ENCODE measurements at places on chromosomes 12 and 14. TPM values are rescaled to one million over a fixed set of nuclear protein-coding genes. Genes with fewer than 3 reads are reported as not detected.

- DNase-seq, result no peak
- no peak overlapping the region for H3K4me3 ChIP-seq
- H3K27me3 ChIP-seq, result peaks cover 13% of the 10 kb centered on the region
- no peaks in the 10 kb centered on the region for H3K4me1 ChIP-seq
- H3K36me3 ChIP-seq, result no peaks in the 10 kb centered on the region
- no peak overlapping the region for H3K27ac ChIP-seq
These were observed 16.5 kb upstream of the FIGNL2 start for GRCh38 chr12:51864833-51865670.

GRCh38 chr12:41365653-41366171 lies 177.6 kb downstream of the PDZRN4 start:
- no peak overlapping the region for H3K4me3 ChIP-seq
- H3K4me1 ChIP-seq, result no peaks in the 10 kb centered on the region
- no peak overlapping the region for H3K27ac ChIP-seq

- no peak overlapping the region for H3K4me3 ChIP-seq
- no peaks in the 10 kb centered on the region for H3K36me3 ChIP-seq
- H3K27ac ChIP-seq, result no peak overlapping the region
- H3K27me3 ChIP-seq, result no peaks in the 10 kb centered on the region
- DNase-seq, result no peak
These were observed 102.9 kb downstream of the RASSF9 start for GRCh38 chr12:85733221-85733840.

DNA sequence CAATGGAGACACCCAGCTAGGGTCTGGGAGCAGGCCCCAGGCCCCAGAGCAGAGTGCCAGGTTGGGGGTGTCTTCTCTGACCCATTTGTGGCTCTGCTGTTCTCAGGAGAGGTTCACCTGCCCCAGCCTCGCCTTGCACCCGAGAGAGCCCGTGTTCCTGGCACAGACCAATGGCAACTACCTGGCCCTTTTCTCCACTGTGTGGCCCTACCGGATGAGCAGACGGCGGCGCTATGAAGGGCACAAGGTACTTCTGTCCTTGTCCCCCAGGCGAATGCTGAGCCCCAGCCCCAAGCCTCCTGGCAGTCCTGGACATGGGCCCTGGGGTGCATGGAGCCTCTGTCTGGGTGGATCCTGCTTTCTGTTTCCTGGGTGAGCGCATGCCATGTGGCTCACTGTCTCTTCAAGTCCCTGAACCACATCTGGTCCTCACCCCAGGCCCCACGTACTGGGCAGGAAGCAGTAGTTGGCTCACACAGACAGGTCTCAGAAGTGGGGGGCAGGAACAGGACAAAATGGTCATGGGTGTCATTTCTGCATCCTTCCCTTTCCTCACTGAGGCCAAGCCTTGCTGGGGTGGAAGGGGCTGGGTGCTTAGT lies 58.2 kb downstream of the BEGAIN start:
- DNase-seq, result no peak
- H3K36me3 ChIP-seq, result no peaks in the 10 kb centered on the region
- no peak overlapping the region for H3K4me3 ChIP-seq
- no peaks in the 10 kb centered on the region for H3K27me3 ChIP-seq
- no peak overlapping the region for H3K27ac ChIP-seq
- no peaks in the 10 kb centered on the region for H3K4me1 ChIP-seq

GRCh38 chr12:40208707-40209446 lies 15.9 kb upstream of the LRRK2 start:
- no peak for DNase-seq
- no peak overlapping the region for H3K27ac ChIP-seq
- peaks cover 1% of the 10 kb centered on the region for H3K27me3 ChIP-seq
- no peak overlapping the region for H3K4me3 ChIP-seq

DNA sequence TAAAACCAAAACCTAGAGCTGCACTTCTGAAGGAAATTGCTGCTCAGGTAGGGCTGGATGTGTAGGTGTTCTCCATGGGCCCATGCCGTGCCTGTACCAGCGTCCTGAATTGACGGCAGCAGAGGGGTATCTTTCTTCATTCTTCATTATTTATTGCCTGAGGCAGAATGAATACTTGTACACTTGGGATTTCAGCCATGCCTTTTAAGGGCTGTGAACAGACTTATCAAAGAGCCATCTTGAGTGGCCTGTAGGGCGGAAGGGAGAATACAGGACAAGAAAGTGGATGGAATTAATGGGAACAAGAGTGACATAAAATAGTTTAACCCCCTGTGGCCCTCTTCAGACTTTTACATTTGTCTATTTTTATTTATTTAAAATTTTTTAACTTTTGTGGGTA lies 61.4 kb downstream of the RASSF3 start:
- DNase-seq, result no peak
- H3K27me3 ChIP-seq, result peaks cover 30% of the 10 kb centered on the region
- H3K36me3 ChIP-seq, result no peaks in the 10 kb centered on the region
- H3K4me1 ChIP-seq, result peaks cover 92% of the 10 kb centered on the region

GRCh38 chr14:68464711-68465110 lies 328.2 kb downstream of the ZFP36L1 start:
- no peak overlapping the region for H3K27ac ChIP-seq
- H3K36me3 ChIP-seq, result no peaks in the 10 kb centered on the region
- no peak overlapping the region for H3K4me3 ChIP-seq
- H3K4me1 ChIP-seq, result peaks cover 20% of the 10 kb centered on the region
- DNase-seq, result no peak

DNA sequence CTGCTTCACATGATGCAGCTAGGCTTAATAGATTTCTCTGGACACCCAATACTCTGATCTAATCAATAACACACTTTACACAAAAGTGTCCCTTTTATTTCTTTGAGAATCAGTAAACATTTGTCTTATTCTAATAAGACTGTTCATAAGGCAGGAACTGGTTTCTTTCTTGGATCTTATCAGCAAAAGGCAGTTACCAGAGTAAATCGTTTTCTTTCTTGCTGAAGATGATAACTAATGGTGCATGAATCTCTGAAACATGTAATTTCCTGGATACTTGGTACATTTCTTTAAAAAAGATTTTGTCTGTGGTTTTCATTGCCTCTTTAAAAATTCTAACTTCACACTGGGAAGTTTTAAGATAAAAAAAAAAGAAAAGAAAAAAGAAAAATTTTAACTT lies 39.6 kb downstream of the WIF1 start:
- H3K27me3 ChIP-seq, result peaks cover 13% of the 10 kb centered on the region
- no peaks in the 10 kb centered on the region for H3K36me3 ChIP-seq
- H3K27ac ChIP-seq, result no peak overlapping the region
- H3K4me1 ChIP-seq, result no peaks in the 10 kb centered on the region

- peaks cover 2% of the 10 kb centered on the region for H3K27me3 ChIP-seq
- no peaks in the 10 kb centered on the region for H3K4me1 ChIP-seq
- H3K27ac ChIP-seq, result no peak overlapping the region
These were observed 35.5 kb downstream of the DCAF4 start for GRCh38 chr14:72961579-72962335.

DNA sequence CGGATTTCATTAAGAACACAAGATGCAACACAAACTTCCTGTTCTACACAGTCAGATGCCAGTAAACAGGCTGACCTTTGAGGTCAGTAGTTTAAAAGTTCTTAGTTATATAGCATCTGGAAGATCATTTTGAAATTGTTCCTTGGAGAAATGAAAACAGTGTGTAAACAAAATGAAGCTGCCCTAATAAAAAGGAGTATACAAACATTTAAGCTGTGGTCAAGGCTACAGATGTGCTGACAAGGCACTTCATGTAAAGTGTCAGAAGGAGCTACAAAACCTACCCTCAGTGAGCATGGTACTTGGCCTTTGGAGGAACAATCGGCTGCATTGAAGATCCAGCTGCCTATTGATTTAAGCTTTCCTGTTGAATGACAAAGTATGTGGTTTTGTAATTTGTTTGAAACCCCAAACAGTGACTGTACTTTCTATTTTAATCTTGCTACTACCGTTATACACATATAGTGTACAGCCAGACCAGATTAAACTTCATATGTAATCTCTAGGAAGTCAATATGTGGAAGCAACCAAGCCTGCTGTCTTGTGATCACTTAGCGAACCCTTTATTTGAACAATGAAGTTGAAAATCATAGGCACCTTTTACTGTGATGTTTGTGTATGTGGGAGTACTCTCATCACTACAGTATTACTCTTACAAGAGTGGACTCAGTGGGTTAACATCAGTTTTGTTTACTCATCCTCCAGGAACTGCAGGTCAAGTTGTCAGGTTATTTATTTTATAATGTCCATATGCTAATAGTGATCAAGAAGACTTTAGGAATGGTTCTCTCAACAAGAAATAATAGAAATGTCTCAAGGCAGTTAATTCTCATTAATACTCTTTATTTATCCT lies 13.5 kb downstream of the PTGER2 start:
- peak overlapping the region; percentile 84 for H3K27ac ChIP-seq
- peak overlapping the region; percentile 65 for H3K4me3 ChIP-seq
- DNase-seq, result no peak
- peaks cover 37% of the 10 kb centered on the region for H3K36me3 ChIP-seq
- peaks cover 99% of the 10 kb centered on the region for H3K4me1 ChIP-seq

- no peak overlapping the region for H3K4me3 ChIP-seq
- H3K36me3 ChIP-seq, result peaks cover 32% of the 10 kb centered on the region
- H3K27me3 ChIP-seq, result peaks cover 3% of the 10 kb centered on the region
- H3K27ac ChIP-seq, result no peak overlapping the region
- no peak for DNase-seq
These were observed 263.9 kb upstream of the RGS6 start for GRCh38 chr14:71668186-71668912.

DNA sequence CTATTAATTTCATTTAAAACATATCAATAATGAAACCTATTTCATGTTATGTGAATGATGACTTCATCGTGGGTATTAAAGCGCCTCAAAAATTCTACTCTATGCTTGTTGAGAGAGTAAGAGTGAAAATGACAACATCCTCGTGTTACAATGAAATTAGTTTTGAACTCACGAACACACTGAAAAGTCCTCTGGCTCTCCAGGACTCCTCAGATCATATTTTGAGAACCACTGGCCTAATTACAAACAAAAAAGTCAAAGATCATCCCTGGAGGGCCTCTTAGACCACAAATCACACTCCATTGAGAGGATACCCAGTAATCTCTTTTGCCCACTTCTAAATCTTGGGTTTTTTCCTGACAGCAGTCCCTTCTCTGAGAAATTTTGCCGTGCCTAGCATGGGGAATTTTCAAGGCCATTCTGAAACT lies 19.1 kb downstream of the DAAM1 start:
- peaks cover 7% of the 10 kb centered on the region for H3K4me1 ChIP-seq
- H3K36me3 ChIP-seq, result no peaks in the 10 kb centered on the region
- H3K4me3 ChIP-seq, result no peak overlapping the region
- no peak overlapping the region for H3K27ac ChIP-seq
- no peak for DNase-seq
- H3K27me3 ChIP-seq, result no peaks in the 10 kb centered on the region

- no peak overlapping the region for H3K27ac ChIP-seq
- no peaks in the 10 kb centered on the region for H3K36me3 ChIP-seq
- H3K4me1 ChIP-seq, result no peaks in the 10 kb centered on the region
These were observed 66.2 kb upstream of the BEGAIN start for GRCh38 chr14:100653409-100653808.

GRCh38 chr12:65868133-65868705 lies 43.9 kb downstream of the HMGA2 start:
- H3K4me3 ChIP-seq, result no peak overlapping the region
- H3K36me3 ChIP-seq, result no peaks in the 10 kb centered on the region
- no peaks in the 10 kb centered on the region for H3K27me3 ChIP-seq
- no peak overlapping the region for H3K27ac ChIP-seq
- H3K4me1 ChIP-seq, result no peaks in the 10 kb centered on the region

GRCh38 chr12:126464153-126464552 lies 1398.9 kb downstream of the AACS start:
- H3K4me3 ChIP-seq, result no peak overlapping the region
- no peaks in the 10 kb centered on the region for H3K36me3 ChIP-seq
- H3K4me1 ChIP-seq, result no peaks in the 10 kb centered on the region
- H3K27me3 ChIP-seq, result no peaks in the 10 kb centered on the region
- no peak for DNase-seq

DNA sequence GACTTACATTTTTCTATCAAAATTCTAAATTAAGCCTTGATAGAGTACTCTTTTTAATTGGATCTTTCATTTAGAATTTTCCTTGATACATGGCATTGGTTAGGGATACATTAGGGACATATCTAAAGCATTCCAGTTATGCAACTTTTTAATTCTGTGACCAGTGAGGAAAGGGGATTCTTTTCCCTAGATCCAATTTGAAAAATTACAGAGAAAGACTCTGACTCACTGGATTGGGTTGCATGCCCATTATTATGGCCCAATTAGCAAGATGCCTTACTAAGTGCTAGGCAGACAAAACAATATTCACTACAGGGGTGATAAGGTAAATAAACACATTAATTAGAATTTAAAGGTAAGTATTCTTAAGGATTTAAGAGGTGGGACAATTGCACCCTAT lies 5.2 kb upstream of the RAD52 start:
- DNase-seq, result no peak
- no peak overlapping the region for H3K4me3 ChIP-seq
- H3K27me3 ChIP-seq, result peaks cover 5% of the 10 kb centered on the region
- peaks cover under 1% of the 10 kb centered on the region for H3K4me1 ChIP-seq
- H3K36me3 ChIP-seq, result no peaks in the 10 kb centered on the region

DNA sequence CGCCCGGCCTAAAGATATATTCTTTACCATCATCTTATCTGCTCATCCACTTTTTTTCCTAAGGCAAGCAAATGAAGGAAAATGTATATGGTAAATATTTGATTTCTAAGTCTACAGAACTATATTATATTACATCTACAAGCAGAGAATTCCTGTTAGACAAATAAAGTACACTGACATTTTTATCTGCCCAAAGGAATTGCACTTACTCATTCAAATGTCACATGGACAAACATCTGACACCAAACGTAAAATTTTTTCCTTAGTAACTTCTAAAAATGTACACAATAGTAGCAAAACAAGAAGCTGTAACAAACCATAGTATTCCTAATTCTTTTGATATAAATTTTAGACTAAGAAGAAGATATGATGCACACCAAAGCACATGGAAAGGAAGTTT lies 51.0 kb downstream of the SPPL3 start:
- H3K4me3 ChIP-seq, result no peak overlapping the region
- peak overlapping the region; percentile 40 for H3K27ac ChIP-seq

DNA sequence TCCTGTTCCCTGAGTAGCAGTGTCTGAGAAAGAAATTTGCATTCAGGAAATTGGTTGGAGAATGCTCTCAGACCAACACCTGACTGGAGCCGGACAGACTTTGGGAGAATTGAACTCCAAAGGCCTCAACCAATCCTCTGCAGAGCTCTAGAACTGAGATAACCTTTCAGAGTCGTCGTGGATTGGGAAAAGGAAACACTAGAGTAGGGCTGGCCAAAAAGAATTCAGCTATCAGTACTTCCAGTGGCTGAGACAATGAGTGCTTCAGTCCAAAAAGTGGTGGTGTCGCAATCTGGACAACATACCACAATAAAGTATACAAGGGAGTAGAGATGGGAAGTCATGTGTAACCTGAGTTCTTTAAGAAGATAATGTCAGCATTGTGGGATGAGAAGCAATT lies 377.1 kb downstream of the SLC16A7 start:
- no peaks in the 10 kb centered on the region for H3K27me3 ChIP-seq
- H3K27ac ChIP-seq, result no peak overlapping the region
- DNase-seq, result no peak
- no peaks in the 10 kb centered on the region for H3K4me1 ChIP-seq
- H3K36me3 ChIP-seq, result no peaks in the 10 kb centered on the region

The OSBPL8 gene
- polyA plus RNA-seq, result 161 TPM

The CCDC177 gene
- not detected for polyA plus RNA-seq

The NPFF gene
- not detected for polyA plus RNA-seq

The DNAI7 gene
- not detected for polyA plus RNA-seq

The NTF3 gene
- polyA plus RNA-seq, result not detected

The LMO3 gene
- polyA plus RNA-seq, result not detected

The COA8 gene
- 87.5 TPM for polyA plus RNA-seq

The SLC38A4 gene
- not detected for polyA plus RNA-seq

The ANKRD33 gene
- not detected for polyA plus RNA-seq

The CARMIL3 gene
- 0.09 TPM for polyA plus RNA-seq

The AKAP5 gene
- 5.8 TPM for polyA plus RNA-seq

Data from immature natural killer cell (primary cell).